Effector memory CD8-positive, alpha-beta T cell (primary cell): ENCODE measurements at places on chromosomes 16 and 17.

GRCh38 chr17:14341866-14342265 is 41.0 kb downstream of the HS3ST3B1 start:
- H3K27me3 ChIP-seq = no peaks in the 10 kb centered on the region
- H3K4me1 ChIP-seq = peaks cover 38% of the 10 kb centered on the region
- H3K36me3 ChIP-seq = peaks cover 21% of the 10 kb centered on the region
- no peak for DNase-seq
- no peak overlapping the region for H3K4me3 ChIP-seq
- H3K27ac ChIP-seq = peak overlapping the region; percentile 76

DNA sequence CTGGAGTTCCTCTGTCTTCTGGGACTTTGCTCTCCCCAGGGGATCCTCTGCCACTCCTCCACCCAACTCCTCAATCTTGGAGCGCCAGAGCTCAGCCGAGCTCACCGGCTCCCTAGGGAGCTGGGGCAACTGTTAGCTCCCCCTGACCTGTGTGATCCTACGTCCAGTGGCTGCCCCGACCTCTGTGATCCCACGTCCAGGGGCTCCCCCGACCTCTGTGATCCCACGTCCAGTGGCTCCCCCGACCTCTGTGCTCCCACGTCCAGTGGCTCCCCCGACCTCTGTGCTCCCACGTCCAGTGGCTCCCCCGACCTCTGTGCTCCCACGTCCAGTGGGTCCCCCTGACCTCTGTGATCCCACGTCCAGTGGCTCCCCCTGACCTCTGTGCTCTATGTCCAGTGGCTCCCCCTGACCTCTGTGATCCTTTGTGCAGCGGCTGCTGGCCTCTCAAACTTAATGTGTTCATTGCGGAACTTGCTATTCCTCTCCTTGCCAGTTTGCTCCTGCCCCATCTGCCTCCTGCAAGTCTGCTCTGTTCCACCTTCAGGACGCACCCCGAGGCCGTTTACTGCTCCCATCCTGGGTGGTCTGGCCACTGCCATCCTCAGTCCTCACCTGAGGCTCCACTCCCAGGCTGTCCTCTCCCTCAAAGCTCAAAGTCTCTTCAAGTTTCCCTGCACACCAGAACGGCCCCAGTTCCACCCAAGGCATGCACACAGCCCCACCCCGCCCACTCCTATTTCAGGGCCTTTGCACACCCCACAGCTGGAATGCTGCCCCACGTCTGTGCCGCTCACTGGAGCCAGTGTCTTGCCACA is 2.8 kb downstream of the VPS9D1 start:
- H3K27ac ChIP-seq = peak overlapping the region; percentile 87
- H3K36me3 ChIP-seq = peaks cover 38% of the 10 kb centered on the region
- H3K4me3 ChIP-seq = no peak overlapping the region
- H3K4me1 ChIP-seq = peaks cover 4% of the 10 kb centered on the region
- no peak for DNase-seq

- no peaks in the 10 kb centered on the region for H3K27me3 ChIP-seq
- peaks cover 4% of the 10 kb centered on the region for H3K36me3 ChIP-seq
- no peak overlapping the region for H3K27ac ChIP-seq
- no peak for DNase-seq
- no peak overlapping the region for H3K4me3 ChIP-seq
Measured at GRCh38 chr16:15749371-15749770, 99.3 kb downstream of the NDE1 start.

- no peaks in the 10 kb centered on the region for H3K4me1 ChIP-seq
- DNase-seq = no peak
- peaks cover 13% of the 10 kb centered on the region for H3K36me3 ChIP-seq
- no peak overlapping the region for H3K27ac ChIP-seq
- H3K27me3 ChIP-seq = no peaks in the 10 kb centered on the region
Measured at GRCh38 chr17:527247-527646, 174.6 kb upstream of the RPH3AL start.

- H3K27me3 ChIP-seq = no peaks in the 10 kb centered on the region
- no peak for DNase-seq
- H3K4me3 ChIP-seq = peak overlapping the region; percentile 84
- H3K4me1 ChIP-seq = peaks cover 27% of the 10 kb centered on the region
- H3K36me3 ChIP-seq = peaks cover 18% of the 10 kb centered on the region
Measured at GRCh38 chr17:35540589-35541404, 3.3 kb upstream of the SLFN12L start.

DNA sequence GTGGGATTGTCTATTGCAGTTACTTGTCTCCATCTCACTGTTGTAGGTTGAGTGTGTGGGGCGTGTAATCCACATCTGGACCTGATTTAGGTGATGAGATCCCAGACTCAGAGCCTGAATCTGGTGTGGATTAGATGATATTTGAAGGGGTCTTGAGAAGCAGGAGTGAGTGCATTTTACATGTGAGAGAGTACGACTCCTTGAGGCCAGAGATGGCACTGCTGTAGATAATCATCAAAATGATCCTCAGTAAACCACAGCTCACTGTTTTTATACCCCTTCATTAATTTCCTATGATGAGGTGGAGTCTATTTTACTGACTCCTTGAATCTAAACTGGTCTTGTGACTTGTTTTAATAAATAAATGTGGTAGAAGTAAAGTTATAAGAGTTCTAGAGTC is 732.5 kb downstream of the KCNJ2 start:
- no peaks in the 10 kb centered on the region for H3K4me1 ChIP-seq
- no peak for DNase-seq
- H3K27ac ChIP-seq = no peak overlapping the region

GRCh38 chr16:85569615-85570212 is 43.4 kb upstream of the GSE1 start:
- peaks cover 61% of the 10 kb centered on the region for H3K36me3 ChIP-seq
- peaks cover 70% of the 10 kb centered on the region for H3K4me1 ChIP-seq
- H3K27ac ChIP-seq = peak overlapping the region; percentile 91
- peak; percentile 40 for DNase-seq
- peak overlapping the region; percentile 89 for H3K4me3 ChIP-seq

- H3K4me3 ChIP-seq = no peak overlapping the region
- H3K27me3 ChIP-seq = peaks cover 65% of the 10 kb centered on the region
- H3K4me1 ChIP-seq = no peaks in the 10 kb centered on the region
- no peaks in the 10 kb centered on the region for H3K36me3 ChIP-seq
- no peak for DNase-seq
Measured at GRCh38 chr17:73575470-73576221, 68.6 kb downstream of the SDK2 start.

- no peak overlapping the region for H3K4me3 ChIP-seq
- peaks cover 33% of the 10 kb centered on the region for H3K36me3 ChIP-seq
- no peak for DNase-seq
- H3K27ac ChIP-seq = no peak overlapping the region
Measured at GRCh38 chr16:69119536-69119935, 12.9 kb downstream of the CHTF8 start.

DNA sequence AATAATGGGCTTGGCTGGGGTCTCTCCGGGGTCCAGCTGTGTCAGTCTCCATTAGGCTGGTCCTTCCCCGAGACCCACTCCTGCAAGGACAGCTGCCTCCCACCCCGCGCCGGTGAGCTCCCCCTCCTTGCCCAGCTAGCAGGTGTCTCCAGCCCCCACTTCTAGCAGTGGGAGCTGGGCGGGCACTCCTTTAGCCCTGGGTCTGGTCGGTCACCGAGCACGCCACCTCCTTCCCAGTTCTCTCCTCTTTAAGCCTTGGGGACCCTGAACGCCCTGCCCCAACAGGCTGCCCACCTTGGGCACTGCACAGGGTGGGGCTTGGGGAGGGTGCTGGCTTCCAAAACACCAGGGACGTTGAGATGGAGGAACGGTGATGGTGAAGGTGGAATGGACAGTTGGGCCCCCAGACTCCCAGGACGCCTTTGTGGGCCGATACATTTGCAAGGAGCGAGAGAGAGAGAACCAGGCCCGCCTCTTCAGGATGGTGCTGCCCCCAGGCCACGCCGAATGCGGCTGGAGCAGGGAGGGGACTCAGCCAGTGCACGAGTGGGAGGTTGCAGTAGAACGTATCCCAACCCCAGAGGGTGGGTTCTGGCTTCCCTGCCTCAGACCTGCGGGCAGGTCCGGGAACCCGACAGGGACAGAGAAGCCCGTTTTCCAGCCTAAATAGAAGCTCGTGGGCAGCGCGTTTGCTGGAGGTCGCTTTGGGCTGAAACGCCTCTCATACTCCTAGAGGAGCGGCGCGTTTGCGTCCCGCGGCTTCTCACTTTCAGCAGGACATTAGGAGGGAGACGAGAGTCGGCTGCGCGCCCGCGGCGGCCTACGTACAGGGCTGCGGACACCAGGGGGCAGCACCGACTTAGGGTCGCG is 10.7 kb downstream of the TBX2 start:
- H3K27me3 ChIP-seq = peaks cover 50% of the 10 kb centered on the region
- DNase-seq = peak; percentile 80
- H3K4me1 ChIP-seq = peaks cover 12% of the 10 kb centered on the region
- no peak overlapping the region for H3K27ac ChIP-seq
- H3K36me3 ChIP-seq = peaks cover 9% of the 10 kb centered on the region
- peak overlapping the region; percentile 77 for H3K4me3 ChIP-seq

GRCh38 chr17:65690626-65691310 is 129.3 kb upstream of the AXIN2 start:
- H3K36me3 ChIP-seq = no peaks in the 10 kb centered on the region
- H3K27ac ChIP-seq = no peak overlapping the region
- H3K4me3 ChIP-seq = no peak overlapping the region
- H3K27me3 ChIP-seq = peaks cover 16% of the 10 kb centered on the region
- no peaks in the 10 kb centered on the region for H3K4me1 ChIP-seq

- H3K27me3 ChIP-seq = peaks cover 57% of the 10 kb centered on the region
- no peak for DNase-seq
- H3K27ac ChIP-seq = no peak overlapping the region
- H3K4me3 ChIP-seq = no peak overlapping the region
Measured at GRCh38 chr16:27851586-27851985, 211.9 kb downstream of the GSG1L start.

- no peak overlapping the region for H3K4me3 ChIP-seq
- no peak for DNase-seq
- H3K27ac ChIP-seq = no peak overlapping the region
- H3K4me1 ChIP-seq = no peaks in the 10 kb centered on the region
- no peaks in the 10 kb centered on the region for H3K36me3 ChIP-seq
Measured at GRCh38 chr16:75821117-75821516, 94.8 kb upstream of the CPHXL start.

- no peak overlapping the region for H3K27ac ChIP-seq
- H3K4me3 ChIP-seq = no peak overlapping the region
- no peaks in the 10 kb centered on the region for H3K4me1 ChIP-seq
- peaks cover 9% of the 10 kb centered on the region for H3K36me3 ChIP-seq
Measured at GRCh38 chr17:2736956-2737355, 12.5 kb downstream of the CCDC92B start.

- no peak for DNase-seq
- no peak overlapping the region for H3K4me3 ChIP-seq
- peaks cover 8% of the 10 kb centered on the region for H3K27me3 ChIP-seq
- H3K36me3 ChIP-seq = no peaks in the 10 kb centered on the region
- H3K4me1 ChIP-seq = no peaks in the 10 kb centered on the region
Measured at GRCh38 chr17:14396547-14396946, 95.7 kb downstream of the HS3ST3B1 start.

- peaks cover 3% of the 10 kb centered on the region for H3K4me1 ChIP-seq
- no peaks in the 10 kb centered on the region for H3K27me3 ChIP-seq
- no peak overlapping the region for H3K4me3 ChIP-seq
- no peaks in the 10 kb centered on the region for H3K36me3 ChIP-seq
Measured at GRCh38 chr16:12271006-12271405, 294.5 kb downstream of the SNX29 start.

DNA sequence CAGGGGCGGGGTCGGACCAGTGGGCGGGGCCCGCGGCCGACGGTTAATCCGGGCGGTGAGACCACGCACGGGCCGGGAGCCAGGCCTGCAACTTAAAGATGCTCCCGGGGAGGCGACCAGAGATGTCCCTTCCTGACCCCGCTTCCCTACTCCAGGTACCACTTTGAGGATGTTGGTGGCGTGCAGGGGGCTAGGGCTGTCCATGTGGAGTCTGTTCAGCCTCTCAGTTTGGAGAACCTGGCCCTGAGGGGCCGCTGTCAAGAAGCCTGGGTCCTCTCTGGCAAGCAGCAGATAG is 580 bp downstream of the RANGRF start:
- peaks cover 7% of the 10 kb centered on the region for H3K36me3 ChIP-seq
- H3K4me1 ChIP-seq = peaks cover 22% of the 10 kb centered on the region
- peak overlapping the region; percentile 89 for H3K4me3 ChIP-seq
- H3K27me3 ChIP-seq = no peaks in the 10 kb centered on the region
- no peak for DNase-seq

- H3K4me1 ChIP-seq = no peaks in the 10 kb centered on the region
- no peak overlapping the region for H3K27ac ChIP-seq
- H3K4me3 ChIP-seq = no peak overlapping the region
- DNase-seq = no peak
- H3K36me3 ChIP-seq = no peaks in the 10 kb centered on the region
- peaks cover 81% of the 10 kb centered on the region for H3K27me3 ChIP-seq
Measured at GRCh38 chr17:8706431-8706830, 38.2 kb downstream of the CCDC42 start.

DNA sequence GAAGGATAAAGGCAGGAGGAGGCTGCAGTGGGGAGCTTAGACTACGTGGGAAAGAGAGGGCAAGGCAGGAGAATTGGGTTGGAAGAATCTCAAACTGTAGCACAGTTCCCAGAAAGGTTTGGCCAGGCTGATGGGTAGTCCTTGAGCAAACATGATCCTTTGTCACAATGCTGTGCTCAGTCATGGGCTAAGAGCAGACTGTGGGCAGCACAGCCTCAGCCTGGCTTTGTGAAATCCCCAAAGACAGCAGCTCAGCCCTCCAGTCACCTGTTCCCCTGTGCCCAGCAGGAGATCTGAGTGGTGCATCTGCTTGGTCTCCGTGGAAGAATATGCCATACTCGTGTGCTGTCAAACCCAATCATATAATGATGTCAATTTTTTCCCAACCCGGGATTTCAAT is 10.6 kb upstream of the ENGASE start:
- DNase-seq = no peak
- H3K27me3 ChIP-seq = peaks cover 6% of the 10 kb centered on the region
- H3K4me1 ChIP-seq = peaks cover 3% of the 10 kb centered on the region
- H3K27ac ChIP-seq = no peak overlapping the region

- no peaks in the 10 kb centered on the region for H3K4me1 ChIP-seq
- H3K36me3 ChIP-seq = no peaks in the 10 kb centered on the region
- H3K4me3 ChIP-seq = no peak overlapping the region
Measured at GRCh38 chr16:6642271-6642670, 690.4 kb upstream of the RBFOX1 start.
